Activated naive CD8-positive, alpha-beta T cell treated with anti-CD3 and anti-CD28 coated beads, Interleukin-2, amount 50 U/mL, for 24 hours (primary cell): ENCODE measurements at places on chromosomes 11 and 22.

DNA sequence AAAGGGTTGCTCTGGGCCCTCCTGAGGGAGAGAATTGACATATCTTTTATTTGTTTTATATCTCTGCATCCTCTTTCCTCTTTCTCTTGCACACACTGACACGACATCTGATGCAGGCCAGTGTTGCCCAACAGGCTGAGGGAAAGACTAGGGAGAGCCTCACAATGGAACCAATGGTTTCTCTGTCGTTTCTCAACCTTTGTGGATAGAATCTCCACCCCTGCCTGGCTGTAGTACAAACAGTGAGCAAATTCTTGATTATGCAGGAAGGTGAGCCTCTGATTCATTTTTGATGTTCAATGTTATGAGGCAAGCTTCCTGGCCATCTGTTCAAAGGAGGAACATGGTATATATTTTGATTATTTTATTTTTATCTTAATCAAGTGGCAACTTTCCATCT lies 49.8 kb upstream of the PLET1 start:
- no peak for DNase-seq

GRCh38 chr11:30244265-30244664 lies 13.5 kb downstream of the FSHB start:
- no peak for DNase-seq

DNA sequence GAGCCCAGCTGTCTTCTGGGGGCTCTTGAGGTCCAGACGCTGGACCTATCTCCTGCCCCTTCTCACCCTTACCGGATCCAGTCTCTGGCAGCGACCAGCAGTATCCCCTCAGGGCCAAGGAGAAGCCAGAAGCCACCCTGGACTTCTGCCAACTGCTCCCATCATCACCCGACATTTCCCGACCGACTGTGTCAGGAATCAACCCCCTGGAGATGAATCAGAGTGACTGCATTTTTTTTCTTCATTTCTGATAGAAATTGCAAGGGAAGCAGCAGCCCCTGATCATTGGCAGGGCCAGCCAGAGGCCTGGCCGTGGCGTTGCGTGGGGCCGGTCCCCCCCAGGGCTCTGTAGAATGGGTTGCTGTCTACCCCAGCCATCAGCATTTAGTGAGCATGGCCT lies 5.2 kb upstream of the LIF start:
- DNase-seq: no peak

DNA sequence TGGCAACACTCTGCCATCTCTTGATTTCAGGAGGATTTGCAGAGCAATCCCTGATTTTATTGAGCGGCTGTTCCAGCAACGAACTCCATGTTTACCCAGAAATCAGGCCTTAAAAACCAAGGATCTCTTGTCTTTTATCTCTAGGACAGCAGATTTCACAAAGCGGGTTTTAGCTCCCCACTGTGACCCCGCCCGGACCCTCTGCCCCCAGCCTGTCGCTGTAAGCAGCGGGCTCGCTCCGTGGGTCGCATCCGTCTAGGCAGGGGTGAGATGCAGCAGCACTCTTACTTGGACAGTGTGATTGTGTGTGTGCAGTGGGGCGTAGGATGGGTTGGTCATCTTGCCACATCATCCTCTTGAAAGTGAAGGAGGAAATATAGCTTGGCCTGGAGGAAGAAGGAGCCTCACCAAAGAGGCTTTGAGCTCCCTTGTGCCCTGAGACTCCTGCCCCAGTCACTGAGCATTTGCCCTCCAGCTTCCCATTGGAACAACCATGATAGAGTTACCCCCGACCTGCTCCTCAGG lies 189.2 kb upstream of the TBCEL start:
- DNase-seq: no peak

GRCh38 chr11:123122341-123122740 lies 60.4 kb upstream of the HSPA8 start:
- no peak for DNase-seq

DNA sequence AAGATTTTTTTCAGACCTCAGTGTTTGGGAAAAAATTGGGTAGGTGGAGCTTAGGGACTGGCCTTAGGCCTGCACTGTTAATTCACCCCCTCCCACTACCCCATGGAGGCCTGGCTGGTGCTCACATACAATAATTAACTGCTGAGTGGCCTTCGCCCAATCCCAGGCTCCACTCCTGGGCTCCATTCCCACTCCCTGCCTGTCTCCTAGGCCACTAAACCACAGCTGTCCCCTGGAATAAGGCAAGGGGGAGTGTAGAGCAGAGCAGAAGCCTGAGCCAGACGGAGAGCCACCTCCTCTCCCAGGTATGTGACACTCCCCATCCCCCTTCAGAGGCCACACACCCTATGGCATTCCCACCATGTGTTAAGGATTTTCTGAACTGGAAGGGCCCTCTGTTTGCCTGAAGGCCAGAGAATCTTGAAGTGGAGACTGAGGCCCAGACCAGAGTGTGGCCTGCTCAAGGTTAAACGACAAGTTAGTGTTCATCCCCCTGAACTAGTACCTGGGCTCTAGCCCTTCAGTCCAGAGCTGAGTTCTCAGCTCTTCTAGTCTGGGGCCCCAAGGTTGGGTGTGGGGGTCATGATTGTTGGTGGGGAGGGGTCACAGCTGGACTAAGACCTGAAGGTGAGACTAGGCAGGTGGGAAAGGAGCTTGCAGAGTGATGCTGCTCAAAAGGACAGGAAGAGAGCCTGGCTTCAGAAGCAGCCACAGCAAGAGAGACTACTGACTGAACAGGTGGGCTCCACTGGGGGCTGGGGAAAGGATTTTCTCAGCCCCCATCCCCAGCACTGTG lies 2.3 kb upstream of the FOLR1 start:
- no peak for DNase-seq

DNA sequence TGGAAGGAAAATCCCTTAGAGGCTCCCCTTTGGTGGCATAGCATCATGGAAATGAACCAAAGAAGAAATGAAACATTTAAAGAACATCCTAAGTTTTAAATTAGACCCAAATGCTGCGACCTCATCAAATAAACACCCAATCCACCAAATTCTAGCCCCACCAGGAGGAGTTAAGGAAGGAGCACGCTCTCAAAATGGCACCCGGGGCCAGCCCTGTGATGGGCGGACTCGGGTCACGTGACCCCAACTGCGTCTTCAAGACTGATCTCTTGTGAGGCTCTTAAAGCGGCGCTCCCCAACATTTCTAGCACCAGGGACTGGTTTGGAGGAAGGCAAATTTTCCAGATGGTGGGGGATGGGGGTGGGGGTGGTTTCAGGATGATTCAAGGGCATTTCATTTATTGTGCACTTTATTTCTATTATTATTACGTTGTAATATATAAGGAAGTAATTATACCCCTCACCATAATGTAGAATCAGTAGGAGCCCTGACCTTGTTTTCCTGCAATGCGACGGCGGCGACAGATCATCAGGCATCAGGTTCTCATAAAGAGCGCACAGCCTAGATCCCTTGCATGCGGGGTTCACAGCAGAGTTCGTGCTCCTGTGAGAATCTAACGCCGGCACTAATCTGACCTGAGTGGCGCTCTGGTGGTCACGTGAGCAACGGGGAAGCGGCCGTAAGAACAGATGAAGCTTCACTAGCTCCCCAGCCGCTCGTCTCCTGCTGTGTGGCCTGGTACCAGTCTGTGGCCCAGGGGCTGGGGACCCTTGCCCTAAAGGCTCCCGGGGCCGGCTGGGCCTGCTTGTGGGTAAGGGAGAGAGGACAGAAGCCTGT lies 90.6 kb upstream of the SLC22A12 start:
- no peak for DNase-seq

DNA sequence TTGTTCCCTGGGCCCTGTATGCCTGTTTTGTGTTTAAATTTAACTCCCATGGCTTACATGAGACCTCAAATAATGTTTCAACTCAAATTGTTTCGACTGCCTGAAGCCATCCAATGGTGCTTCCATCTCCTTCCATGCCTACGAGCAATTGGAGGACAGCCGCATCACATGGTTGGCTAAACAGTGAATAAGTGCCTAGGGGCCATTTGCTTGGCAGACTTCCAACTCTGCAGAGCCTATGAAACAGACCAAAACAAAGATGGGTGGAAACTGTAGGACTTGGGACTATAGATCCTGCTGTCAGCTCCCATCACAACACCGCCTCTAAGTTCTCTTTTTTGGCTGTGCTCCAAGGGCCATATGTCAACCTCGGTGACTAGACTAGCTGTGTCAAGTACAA lies 84.1 kb downstream of the PARVA start:
- no peak for DNase-seq

DNA sequence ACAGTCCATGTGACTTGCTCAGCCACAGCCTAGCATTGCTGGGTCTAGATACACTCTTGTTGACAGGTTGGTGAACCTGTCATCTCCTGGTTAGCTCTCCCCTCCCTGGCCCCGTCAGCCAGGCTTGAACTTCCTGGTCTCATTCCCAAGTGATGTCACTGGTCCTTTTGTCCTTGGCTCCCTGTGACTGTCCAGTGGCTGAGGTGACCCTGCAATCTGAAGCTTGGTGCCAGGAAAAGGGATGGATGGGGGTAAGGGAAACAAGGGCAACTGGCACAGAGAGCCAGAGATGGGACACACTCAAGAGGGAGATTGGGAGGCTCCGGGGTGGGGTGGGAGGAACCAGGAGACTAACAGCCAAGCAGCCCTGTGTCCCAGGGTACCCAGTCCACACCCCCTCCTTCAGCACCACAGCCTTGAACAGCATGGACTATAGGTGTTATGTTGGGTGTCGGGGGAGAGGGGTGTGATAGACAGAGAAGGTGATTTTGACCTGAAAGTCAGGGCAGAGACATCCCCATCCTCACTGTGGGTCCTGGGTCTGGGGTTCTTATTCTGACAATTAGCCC lies 63.8 kb upstream of the THY1 start:
- no peak for DNase-seq

DNA sequence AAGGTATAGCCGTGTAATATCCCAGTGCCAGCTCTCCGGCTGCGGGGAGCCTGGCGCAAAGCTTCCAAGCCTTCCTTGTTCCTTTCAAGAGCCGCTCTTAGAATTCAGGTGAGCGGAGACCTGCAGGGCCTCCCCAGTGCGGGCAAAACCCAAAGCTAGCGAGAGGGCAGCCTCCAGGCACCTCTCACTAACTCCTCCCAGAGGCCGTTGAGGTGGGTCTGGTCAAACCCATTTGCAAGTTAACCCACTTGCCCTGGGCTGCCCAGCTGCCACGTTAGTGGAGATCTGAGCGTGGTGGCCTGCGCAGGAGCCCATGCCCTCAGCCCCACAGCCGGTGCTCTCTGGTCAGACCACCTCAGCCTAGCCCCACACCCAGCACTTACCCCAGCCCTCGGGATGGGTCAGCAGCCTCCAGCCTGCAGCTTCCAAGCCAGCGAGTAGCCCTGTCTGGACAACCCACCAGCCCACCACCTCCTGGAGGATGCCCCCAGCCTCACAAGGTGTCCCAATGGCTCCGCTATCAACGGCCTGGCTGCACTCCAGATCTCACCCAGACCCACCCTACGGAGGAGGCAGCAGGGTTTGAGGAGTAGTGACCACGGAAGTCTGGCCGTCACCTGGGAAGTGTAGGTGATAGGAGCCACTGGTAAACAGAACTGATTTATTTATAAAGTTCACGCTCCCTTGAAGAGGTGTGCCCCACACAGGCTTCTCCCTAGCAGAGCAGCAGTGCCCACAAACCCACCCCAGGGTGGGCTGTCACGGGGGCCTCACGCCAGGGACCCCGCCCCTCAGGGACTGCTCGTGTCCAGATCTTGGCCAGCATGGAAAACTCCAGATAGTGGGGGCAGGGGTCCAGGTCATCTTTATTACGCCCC lies 2.3 kb downstream of the ASCL2 start:
- no peak for DNase-seq

- DNase-seq: no peak
These were observed 34.4 kb upstream of the HEPHL1 start for GRCh38 chr11:93986716-93987115.
